Stimulated activated CD8-positive, alpha-beta memory T cell treated with anti-CD3 and anti-CD28 coated beads, Interleukin-7, amount 100 ng/mL, for 1 hour (primary cell): ENCODE measurements at places on chromosomes 3 and 15.

DNA sequence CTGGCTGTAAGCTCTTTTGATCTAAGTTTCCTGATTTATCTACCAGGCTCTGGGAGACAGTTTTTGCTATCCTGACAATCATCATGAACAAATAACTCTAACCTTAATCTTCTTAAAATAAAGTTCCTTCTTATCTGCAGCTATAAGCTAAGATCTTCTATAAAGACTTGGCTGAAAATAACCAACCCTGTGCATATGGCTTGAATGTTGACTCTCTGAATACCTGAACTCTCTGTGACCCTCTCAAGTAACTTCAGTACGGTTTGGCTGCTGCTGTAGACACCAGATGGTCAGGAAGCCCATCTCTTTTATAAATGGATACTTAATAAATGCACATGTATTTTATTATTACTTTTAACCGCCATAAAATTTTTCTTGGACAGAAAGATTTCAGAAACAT is 412.4 kb upstream of the CBLB start:
- no peak for DNase-seq

DNA sequence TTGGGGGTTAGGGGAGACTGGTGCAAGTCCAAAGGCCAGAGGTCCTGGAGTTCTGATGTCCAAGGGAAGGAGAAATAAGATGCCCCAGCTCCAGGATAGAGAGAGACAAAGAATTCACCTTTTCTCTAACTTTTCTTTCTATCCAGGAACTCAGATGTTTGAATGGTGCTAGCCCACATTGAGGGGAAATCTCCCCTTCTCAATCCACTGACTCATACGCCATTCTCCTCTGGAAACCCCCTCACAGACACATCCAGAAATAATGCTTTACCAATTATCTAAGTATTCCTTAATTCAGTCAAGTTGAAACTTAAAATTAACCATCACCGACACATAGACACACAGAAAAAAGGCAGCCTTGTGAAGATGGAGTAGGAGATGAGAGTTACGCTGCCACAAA is 1085.2 kb downstream of the NSUN3 start:
- DNase-seq, result no peak

DNA sequence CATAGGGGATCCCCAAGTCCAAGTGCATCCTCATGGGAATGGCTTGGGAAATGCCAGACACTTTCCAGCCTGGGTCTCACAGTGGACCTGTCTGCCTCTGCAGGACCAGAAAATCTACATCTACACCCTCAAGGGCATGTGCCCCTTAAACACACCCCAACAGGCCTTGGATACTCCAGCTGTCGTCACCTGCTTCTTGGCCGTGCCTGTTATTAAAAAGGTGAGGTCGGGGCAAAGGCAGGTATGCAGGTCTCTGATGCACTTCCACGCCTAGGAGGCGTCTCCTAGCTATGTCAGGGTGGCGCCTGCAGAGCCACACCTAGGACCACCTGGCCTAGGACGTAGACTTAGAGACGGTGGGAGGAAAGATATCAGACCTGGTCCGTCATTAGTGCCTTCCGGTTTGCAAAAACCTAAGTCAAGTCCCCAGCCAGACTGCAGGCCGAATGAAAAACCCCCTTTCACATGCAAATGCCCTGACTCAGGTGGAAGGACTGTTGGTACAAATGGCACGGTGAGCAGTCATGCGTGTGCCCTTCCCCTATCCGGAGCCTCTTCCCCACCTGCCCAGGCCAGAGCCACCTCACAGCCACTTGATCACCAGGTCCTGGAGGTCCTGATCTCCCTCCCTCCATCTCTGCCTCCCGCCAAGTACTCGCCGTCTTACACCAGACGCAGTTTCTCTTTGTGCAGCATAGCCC is 143.5 kb downstream of the LRRK1 start:
- DNase-seq, result no peak

- no peak for DNase-seq
Measured at GRCh38 chr3:171908731-171909130, 65.6 kb downstream of the TMEM212 start.

DNA sequence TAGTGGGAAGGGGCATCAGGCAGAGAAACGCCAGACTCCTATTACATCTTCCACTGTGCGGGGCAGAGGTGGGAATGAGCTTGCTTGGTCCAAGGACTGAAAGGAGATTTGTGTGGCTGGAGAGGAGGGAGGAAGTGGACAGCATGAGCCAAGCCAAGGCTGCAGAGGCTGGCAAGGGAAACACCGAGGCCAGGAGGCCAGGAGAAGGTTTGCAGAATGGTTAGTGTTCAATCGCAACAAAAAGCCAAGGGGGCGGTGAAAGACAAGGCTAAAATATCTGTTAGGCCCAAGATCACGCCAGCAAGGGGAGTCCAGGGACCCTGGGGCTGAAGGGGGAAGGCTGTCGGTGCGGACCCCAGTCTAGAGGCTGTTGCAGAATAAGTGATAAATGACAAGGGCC is 75.8 kb downstream of the CPN2 start:
- DNase-seq, result no peak

- no peak for DNase-seq
Measured at GRCh38 chr3:29430558-29430971, 149.7 kb downstream of the RBMS3 start.

DNA sequence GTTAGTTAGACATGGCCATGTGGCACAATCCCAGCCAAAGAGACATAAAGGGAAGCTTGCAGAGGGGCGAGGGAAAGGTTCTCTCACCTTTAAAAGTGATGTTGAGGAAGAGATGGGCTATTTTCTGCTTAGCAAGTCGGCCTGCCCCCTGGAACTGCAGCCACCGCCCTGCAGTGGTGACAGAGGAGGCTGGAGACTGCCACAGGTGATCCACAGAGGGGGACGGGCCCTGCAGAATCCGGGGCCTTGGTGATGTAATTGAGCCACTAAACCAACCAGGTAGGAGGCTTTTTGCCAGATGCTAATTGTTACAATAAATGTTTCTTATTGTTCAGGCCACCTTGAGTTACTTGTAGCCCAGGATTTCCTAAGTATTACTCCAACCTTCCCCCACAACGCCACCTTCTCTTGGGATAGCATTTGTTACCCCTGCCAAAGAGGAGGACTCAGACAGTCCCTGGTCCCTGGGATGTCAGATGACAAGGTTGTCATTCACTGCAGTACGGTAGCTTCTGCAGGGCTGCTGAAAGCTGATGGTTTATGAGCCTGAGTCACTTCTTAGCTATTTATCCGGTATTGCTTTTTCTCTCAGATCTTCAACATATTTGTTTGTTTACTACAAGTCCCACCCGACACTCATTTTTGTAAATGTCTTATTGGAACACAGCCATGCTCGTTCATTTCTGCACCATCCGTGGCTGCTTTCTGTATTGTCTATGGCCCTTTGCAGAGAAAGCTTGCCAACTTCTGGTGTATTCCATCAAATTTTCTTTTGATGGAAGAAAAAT is 63.3 kb upstream of the SEC61A1 start:
- DNase-seq, result no peak

DNA sequence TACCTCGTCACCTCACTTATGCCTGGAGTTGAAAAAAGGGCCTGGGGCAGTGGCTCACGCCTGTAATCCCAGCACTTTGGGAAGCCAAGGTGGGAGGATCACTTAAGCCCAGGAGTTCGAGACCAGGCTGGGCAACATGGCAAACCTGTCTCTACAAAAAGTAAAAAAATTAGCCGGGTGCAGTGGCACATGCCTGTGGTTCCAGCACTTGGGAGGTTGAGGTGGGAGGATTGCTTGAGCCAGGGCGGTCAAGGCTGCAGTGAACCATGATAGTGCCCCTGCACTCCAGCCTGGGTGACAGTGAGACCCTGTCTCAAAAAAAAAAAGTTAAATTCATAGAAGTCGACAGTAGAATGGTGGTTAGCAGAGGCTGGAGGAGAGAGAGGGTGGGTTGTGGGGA is 4.6 kb upstream of the NEIL1 start:
- DNase-seq, result no peak

DNA sequence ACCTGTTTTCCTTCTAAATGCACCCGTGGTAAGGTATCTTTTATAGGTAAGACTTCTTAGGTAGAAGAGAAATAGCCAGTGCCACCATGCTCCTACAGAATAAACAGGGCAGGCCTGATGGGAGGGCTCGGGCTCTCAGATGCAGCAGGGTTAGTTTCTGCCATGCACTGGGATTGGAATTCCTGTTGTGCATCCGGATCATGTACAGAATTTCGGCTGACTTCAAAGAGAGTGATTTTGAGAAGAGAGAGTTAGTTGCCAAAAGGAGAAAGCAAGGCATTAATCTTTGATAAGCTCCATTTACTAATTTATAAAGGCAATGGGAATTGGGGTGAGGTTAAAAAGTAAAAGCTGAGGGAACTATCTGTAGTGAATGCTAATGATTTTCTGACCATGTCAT is 211.2 kb downstream of the WDR72 start:
- no peak for DNase-seq

DNA sequence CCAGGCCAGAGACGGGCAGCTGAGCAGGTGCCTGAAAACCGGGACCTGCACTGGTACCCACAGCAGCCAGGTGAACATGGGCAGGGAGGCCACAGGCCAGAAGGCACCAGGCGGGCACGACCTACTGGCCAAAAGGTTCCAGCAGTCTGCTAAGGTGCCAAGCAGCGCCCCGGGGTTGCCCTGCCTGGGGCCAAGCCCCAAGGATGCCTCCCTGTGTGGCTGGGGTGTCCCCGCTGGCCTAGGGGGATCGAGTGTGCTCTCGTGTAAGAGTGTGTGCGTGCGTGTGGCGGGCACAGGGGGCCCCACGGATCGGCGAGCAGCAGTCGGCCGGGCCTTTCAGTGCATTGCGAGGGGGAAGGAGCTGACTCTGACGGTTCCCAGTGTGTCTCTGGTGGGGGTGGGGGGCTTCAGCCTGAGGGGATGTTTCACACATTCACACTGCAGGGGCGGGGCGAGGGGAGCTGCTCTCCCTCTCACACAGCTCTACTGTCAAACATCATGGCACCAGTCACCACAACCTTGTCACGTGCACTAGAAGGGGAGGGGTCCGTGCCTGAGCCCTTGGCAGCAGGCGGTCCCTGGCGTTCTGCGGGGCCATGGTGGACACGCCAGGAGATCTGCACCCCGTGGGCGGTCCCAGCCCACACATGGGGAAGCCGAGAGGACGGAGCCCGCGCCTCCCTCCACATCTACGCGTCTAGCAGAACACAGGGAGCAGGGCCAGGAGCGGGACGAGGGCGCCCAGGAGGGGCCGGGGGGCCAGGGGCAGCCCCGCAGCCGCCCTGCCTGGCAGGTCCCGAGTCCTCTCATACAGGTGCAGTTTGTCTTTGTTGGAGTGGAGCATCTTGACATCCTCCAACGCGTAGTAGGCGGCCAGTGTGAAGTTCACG is 44.5 kb downstream of the RGMA start:
- no peak for DNase-seq

DNA sequence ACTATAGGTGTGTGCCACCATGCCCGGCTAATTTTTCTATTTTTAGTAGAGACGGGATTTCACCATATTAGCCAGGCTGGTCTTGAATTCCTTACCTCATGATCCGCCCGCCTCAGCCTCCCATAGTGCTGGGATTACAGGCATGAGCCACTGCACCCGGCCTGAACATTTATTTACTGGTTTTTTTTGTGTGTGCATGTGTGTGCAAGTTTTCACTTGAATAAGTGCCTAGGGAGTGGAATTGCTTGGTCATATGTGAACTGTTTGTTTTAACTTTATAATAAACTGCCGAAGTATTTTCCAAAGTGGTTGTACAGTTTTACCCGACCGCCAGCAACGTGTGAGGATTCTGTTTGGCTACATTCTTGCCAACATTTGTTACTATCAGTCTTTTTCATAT is 14.1 kb downstream of the BBS4 start:
- no peak for DNase-seq

DNA sequence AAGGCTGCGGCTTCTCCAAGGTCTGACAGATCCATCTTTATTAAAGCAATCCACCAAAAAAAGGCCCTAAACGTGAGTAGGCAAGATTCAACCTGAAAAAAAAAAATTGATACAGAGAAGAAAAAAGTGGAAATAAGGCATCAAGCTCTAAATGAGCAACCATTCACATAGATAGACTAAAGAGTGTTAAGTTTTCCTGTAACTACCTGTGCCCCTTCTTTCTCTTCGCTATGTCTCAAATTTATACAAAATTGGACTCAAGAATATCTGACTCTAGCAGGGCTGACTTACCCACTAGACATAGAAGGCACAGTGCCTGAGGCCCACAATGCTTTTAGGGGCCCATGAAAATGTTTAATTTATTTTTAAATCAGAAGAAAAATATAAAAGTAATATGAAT is at the start of gene MYH15:
Gene MYH15 (minus strand): TSS at position 101 of the 400 bp plus-strand sequence. CDS start 66 bp downstream, at position 35.
- no peak for DNase-seq

DNA sequence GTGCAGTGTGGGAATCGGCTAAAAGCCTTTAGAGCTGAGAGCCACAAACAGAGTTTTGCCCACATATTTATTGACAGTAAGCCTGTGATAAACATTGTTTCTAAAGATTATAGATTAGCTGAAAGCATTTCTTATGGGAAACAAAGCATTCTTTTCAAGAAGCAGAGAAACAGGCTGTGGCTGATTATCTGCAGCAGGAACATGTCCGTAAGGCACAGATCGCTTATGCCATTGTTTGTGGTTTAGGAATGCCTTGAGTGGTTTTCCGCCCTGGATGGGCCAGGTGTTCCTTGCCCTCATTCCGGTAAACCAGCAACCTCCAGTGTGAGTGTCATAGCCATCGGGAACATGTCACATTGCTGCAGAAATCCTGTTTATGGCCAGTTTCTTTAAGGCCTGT is 12.5 kb downstream of the XYLB start:
- no peak for DNase-seq

DNA sequence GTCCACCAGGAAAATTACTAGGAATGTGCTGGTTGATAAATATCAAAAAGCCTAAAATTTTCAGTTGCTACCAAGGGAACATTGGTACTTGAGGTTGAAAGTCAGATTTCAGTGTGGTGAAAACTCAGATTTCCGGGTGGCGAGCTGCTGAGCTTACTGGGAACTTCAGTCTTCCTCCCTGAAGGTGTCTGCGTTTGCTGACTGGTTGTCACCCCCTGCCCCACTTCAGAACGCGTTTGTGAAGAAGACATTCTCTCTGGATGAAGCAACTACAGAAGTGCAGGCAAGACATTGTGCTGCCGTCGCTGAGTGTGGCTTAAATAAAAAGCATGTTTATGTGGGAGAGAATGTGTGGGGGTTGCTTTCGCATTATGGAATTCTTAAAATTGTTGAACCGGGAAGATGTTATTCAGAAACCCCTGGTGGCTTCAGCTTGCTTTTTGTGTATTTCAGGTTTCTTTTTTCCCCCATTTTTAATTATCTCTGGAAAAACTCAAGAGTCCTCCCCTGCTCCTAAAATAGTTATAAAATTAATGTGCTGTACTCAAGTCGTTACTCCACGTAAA is 7.1 kb downstream of the FAM81A start:
- no peak for DNase-seq

DNA sequence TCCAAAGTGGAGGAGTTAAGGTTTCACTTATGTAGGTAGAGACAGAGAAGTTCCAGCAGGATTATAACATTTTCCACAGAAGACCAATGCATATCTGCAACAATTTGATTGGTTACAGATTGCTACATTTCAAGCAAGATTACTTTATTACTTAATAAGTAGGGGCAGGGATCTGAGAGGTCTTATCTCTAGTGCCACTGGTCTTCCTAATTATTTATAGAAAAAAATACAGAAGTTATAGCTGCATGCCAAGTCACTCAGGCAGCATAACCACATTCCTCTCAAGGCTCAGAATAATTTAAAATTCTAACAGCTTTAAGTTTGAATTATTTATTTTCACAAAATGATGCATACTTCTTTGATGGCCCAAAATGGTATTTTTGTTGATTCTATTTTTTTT is 30.5 kb downstream of the RAD54L2 start:
- no peak for DNase-seq

GRCh38 chr3:141373768-141374526 is 5.6 kb downstream of the ZBTB38 start:
- DNase-seq, result no peak

- no peak for DNase-seq
Measured at GRCh38 chr3:159144891-159145290, 343.0 kb downstream of the MFSD1 start.
